ENCODE measurements at places on chromosomes 6 and 20.
A peak's percentile ranks its signal among the peaks of the same experiment; 100 is the strongest.

- no peak overlapping the region for H3K4me3 ChIP-seq
- no peaks in the 10 kb centered on the region for H3K27me3 ChIP-seq
- H3K27ac ChIP-seq = no peak overlapping the region
- DNase-seq = no peak
Measured at GRCh38 chr6:89616531-89616930, 22.0 kb downstream of the LYRM2 start.

DNA sequence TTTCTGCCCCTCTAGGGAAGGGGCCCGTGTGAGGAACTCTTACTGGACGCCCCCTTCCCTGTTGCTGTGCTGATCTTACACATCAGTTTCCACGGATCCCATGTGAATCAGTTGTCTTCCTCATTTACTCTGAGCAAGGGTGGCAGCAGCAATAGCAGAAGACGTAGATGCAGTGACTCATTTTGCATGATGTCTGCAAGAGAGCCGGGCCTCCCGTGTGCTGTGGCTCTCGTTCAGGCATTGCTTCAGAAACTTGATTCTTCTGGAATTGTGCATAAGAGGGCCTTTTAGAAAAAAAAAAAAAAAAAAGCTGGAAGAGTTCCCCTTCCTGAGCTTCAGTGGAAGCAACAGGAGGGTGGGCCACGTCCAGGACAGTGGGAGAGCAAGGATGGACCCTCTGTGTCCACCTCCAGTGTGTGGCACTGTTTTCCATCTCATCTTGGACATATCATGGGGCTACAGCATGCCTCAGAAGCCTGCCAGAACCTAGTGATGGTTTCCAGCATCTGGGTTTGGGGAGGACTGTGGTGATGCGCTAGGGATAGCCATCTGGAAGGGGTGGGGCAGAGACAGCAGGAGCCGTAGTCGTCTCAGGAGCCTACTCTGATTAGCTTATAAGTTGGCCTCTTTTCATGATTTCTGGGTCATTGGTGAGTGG, 62.1 kb downstream of the FOXO3 start:
- no peak overlapping the region for H3K4me3 ChIP-seq
- no peak for DNase-seq

DNA sequence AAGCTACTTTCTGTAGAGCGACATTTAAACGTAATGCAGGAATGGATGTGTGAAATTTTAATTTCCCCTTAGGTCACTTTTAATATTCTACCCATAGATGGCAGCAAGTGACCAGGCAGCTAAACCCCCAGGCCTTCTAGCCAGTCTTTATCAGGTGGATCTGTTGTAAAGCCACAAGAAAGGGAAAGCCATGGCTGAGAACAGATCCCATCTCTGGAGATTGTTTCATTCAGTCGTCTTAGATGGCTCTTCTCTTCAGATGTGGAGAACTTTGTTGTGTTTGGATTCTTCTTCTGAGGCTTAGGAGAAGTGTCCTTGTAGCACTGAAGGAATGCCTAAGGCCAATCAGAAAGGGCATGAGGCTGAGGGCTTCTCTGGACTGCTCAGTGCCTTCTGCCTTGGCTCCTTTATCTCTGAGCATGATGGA, 15.8 kb upstream of the RNF182 start:
- H3K4me3 ChIP-seq = no peak overlapping the region
- DNase-seq = peak; percentile 49
- no peak overlapping the region for H3K27ac ChIP-seq
- no peaks in the 10 kb centered on the region for H3K4me1 ChIP-seq
- H3K27me3 ChIP-seq = peaks cover 28% of the 10 kb centered on the region
- H3K36me3 ChIP-seq = no peaks in the 10 kb centered on the region

DNA sequence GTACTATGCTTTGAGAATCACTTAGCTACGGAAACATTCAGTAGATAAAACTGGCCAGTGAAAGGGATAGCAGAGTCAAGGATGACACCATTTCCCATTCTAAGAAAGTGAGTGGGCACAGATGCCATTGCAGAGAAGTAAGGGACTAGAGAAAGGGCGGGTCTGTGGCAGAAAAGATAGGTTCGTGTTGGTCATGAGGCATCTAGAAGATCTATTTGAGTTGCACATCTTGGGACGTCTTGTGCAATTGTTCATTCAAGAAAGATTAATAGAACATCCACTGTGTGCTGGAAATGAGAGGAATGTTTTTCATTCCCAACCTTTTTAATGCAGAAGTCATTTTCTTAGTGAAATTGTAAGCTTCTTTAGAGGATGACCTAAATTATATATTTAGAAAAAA, 161.7 kb downstream of the PLCB1 start:
- no peak overlapping the region for H3K27ac ChIP-seq
- no peaks in the 10 kb centered on the region for H3K27me3 ChIP-seq
- no peaks in the 10 kb centered on the region for H3K4me1 ChIP-seq
- no peak for DNase-seq
- no peak overlapping the region for H3K4me3 ChIP-seq
- H3K36me3 ChIP-seq = no peaks in the 10 kb centered on the region

DNA sequence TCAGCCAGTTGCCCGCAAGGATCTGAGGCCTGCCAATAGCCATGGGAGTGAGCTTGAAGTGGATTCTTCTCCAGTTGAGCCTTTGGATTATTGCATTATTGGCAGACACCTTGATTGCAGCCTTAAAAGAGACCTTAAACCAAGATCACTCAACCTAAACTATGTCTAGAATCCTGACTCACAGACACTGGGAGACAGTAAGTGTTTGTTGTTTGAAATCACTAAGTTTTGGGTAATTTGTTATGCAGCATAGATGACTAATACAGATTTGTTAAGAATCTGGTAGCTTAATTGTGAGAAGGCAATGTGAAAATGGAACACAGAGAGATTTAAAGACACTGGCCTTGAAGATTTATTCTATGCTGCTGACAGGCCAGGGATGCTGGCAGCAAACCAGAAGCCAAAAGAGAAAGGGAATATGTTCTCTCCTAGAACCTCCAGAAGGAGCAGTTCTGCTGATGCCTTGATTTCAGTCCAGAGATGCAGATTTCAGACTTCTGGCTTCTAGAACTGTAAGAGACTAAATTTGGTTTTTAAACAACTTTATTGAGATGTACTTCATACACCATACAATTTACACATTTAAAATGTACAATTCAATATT, 17.6 kb downstream of the SIRPD start:
- H3K27me3 ChIP-seq = no peaks in the 10 kb centered on the region
- H3K4me1 ChIP-seq = peaks cover 3% of the 10 kb centered on the region
- H3K36me3 ChIP-seq = no peaks in the 10 kb centered on the region
- H3K4me3 ChIP-seq = no peak overlapping the region
- no peak for DNase-seq

Data from activated CD4-positive, alpha-beta memory T cell treated with anti-CD3 and anti-CD28 coated beads for 36 hours (primary cell).